ENCODE measurements at places on chromosomes 16 and 17. TPM values are rescaled to one million over a fixed set of nuclear protein-coding genes. Genes with fewer than 3 reads are reported as not detected.
A peak's percentile ranks its signal among the peaks of the same experiment; 100 is the strongest.

The RGS11 gene
- total RNA-seq = 5.9 TPM

The CX3CL1 gene
- 6.2 TPM for total RNA-seq

The FAM171A2 gene
- 2.9 TPM for total RNA-seq

The CD19 gene
- total RNA-seq = not detected

The FOXF1 gene
- not detected for total RNA-seq

The NSRP1 gene
- 37.0 TPM for total RNA-seq

- no peak for DNase-seq
These were observed 50.7 kb upstream of the ARHGAP44 start for GRCh38 chr17:12738624-12739023.

- no peak for DNase-seq
These were observed 80.8 kb downstream of the OMG start for GRCh38 chr17:31216031-31216751.

- DNase-seq = no peak
These were observed 2.1 kb upstream of the ENGASE start for GRCh38 chr17:79072544-79072943.

GRCh38 chr17:57484081-57484666 lies 227.9 kb downstream of the MSI2 start:
- DNase-seq = no peak

GRCh38 chr16:29644973-29645693 lies 17.9 kb upstream of the SPN start:
- no peak for DNase-seq

DNA sequence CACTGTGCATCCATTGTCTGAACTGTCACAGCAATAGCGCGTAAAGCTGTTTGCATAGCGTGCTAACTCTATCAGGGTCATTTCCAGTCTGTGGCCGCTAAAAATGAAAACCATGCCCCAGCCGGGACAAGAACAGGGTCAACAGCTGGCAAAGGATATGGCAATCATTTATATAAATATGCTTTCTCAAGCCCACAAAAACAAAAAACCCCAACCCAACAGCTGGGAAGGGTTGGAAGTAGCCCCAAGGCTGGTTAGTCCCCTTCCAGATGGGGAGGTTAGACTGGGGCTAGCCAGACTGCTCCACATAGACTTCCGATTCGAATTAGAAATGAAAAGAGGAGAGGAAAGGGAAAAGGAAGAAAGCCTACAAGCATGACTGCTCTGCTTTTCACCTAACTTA lies 203.3 kb upstream of the TBX2 start:
- DNase-seq = no peak

- no peak for DNase-seq
These were observed 147.0 kb downstream of the MAP2K6 start for GRCh38 chr17:69561462-69561861.

GRCh38 chr17:69640073-69640472 lies 225.6 kb downstream of the MAP2K6 start:
- DNase-seq = no peak

- no peak for DNase-seq
These were observed 63.7 kb upstream of the MRTFB start for GRCh38 chr16:14007450-14007849.

GRCh38 chr16:3009568-3010390 lies 2.9 kb upstream of the CLDN9 start:
- DNase-seq = peak; percentile 71

- no peak for DNase-seq
These were observed 3.8 kb downstream of the NUDT16L1 start for GRCh38 chr16:4696905-4697847.

GRCh38 chr17:60371818-60372510 lies 20.0 kb downstream of the USP32 start:
- no peak for DNase-seq

- DNase-seq = no peak
These were observed 511 bp upstream of the LIG3 start for GRCh38 chr17:34979650-34980352.

- peak; percentile 90 for DNase-seq
These were observed 3.3 kb upstream of the PPP1R1B start for GRCh38 chr17:39623356-39623950.

GRCh38 chr17:74153821-74154430 lies 49.6 kb upstream of the RPL38 start:
- DNase-seq = no peak

DNA sequence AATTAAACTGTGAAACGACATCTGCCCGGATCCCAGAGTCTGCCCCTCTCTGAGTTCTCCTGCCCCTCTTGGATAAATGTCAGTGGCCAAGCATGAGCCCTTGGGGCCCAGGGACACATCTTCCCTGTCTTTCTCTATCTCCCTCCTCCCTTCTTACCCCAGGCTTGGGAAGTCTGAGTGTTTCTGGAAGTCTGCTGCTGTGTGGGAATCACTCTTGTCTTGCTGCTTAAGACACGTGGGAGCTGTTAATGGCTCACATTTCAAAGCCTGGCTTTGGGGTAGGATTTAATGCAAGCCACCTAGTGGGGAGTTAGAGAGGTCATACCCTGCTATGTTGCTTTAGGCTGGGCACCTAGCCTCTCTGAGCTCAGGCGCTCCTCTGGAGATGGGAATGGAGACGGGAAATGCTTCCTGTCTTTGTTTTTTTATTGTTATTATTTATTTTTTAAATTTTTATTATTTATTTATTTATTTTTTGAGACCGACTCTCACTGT lies 218.5 kb upstream of the CIBAR2 start:
- no peak for DNase-seq

DNA sequence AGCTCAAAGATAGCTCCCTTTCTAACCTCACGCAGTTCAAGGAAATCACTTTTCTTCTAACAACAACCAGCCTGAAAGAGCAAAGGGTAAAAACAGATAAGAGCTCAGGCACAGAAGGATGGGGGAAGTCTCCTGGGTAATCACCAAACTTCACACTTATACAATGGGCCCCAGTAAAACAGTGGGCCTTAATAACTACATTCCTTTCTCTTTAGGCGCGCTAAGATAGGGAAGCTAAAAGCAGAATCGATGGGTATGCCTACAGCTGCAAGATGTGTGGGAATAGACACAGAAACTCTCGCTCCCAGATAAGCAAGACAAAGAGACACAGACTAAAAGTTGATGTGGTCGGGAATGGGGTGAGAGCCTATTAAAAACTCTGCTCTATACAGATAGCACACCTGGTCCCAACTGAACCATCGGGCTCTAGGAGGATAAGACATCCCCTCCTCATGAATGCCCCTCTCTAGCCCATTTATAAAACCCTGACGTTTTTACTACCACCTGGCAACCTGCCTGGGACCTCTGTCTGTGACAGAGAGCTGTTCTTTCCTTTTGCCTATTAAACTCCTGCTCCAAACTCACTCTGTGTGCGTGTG lies 826 bp downstream of the LYZL6 start:
- DNase-seq = no peak

DNA sequence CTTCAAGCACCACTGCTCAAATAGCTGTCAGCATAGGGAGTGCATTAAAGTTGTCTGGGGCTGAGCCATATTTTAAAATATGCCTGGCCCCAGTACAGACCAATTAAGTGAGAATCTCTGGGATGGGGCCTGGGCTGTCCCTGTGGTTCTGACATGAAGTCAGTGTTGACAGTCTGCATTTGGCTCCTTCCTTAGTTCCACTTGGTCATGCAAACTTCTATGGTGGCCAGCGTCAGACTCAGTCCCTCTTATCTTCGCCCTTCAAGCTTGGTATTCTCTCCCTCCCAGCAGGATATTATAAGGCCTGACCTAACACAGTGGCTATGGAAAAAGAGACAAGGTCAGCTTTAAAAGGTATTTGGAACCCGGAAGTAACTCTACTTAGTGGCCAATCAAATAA lies 177.2 kb downstream of the PMP22 start:
- DNase-seq = no peak

GRCh38 chr17:47197821-47198220 lies 8.7 kb upstream of the CDC27 start:
- DNase-seq = no peak

- no peak for DNase-seq
These were observed 7.1 kb upstream of the MT2A start for GRCh38 chr16:56601325-56601724.

GRCh38 chr17:1123921-1124715 lies 55.7 kb downstream of the ABR start:
- no peak for DNase-seq

DNA sequence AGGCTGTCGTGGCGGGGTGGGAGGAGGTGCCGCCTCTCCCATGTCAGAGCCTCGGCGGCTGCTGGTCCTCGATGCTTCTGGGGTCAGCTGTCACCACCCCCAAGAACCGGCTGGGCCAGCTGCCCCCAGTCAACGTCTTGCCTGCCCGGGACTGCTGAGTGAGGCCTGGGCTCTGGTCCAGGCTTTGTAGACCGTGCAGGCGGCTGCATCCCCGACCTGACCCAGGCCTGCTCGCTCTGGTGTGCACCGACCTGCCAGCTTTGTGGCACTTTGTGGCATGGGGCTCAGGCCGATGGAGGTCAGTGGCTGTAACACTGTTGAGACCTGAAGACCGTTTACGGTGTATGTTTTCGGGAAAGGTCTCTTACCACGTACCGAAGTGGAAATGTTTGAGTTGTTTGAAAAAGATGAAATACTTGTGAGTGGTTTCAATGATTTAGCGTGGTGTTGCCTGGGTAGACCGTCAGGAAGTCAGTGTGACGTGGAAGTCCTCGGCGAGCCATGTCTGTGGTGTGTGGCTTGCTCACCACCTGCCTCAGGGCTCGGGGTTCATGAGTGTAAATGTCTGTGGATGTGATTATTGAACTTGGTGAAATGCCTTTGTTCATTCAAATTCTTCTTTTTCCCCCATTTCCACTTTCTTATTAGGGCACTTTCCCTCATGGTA lies 53.2 kb upstream of the ZNF750 start:
- DNase-seq = no peak

DNA sequence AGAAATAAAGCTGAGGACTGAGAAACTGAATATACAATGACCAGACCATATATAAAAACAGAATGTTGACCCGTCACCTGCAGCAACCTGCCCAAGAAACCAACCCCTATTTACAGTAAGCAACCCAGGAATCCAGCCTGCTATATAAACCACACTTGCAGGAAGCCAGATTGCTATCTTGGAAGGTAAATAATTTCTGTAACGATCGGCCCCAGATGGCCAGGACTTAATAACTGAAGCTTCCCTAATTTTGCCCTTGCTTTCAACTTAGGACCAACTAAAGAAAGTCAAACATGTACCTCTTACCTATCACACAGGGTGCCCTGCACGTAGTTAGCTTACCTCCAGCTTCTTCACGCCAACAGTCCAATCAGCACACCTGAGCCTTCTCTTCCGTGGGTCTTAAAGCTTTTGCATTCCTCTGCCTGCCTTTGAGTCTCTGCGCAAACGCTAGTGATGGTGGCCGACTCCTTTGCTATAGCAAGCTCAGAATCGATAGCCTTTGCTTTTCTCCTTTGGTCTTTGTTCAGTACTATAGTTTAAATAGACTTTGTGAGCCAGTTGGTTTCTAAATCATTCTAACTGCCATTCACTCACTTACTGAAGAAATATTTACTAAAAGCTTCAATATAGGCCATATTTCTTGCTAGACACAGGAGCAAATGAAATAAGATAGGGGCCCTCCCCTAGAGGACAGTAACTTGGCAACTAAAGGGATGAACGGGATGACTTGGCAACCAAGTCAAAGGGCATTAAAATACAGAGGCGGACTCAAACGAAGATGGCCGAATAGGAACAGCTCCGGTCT lies 31.3 kb downstream of the MPHOSPH6 start:
- DNase-seq = no peak

DNA sequence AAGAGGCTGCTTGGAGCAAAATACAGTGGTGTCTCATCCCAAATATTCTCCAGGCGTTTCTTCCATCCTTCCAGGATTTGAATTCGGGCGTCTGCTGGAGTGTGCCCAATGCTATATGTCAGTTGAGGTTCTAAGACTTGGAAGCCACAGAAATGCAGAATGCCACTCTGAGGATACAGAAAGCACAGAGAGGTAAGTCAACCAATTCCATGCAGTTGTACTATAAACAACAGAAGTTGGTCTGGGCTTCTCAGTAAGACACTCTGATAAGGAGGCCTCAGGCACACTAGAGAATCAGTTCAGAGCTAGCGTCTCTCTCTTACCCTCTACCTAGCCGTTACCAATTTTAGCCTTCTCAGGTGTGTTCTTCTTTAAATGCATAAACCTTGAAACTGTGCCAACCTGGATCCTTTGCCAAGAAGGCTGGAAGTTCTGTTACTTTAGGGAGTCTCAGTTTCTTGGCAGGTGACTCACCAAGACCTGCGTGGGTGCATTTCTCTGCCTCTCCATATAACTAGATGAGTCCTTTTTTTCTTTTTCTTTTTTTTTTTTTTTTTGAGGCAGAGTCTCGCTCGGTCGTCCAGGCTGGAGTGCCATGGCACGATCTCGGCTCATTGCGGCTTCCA lies 15.1 kb downstream of the NQO1 start:
- DNase-seq = peak; percentile 73

- no peak for DNase-seq
These were observed 64.6 kb downstream of the ARHGAP44 start for GRCh38 chr17:12853921-12854320.

DNA sequence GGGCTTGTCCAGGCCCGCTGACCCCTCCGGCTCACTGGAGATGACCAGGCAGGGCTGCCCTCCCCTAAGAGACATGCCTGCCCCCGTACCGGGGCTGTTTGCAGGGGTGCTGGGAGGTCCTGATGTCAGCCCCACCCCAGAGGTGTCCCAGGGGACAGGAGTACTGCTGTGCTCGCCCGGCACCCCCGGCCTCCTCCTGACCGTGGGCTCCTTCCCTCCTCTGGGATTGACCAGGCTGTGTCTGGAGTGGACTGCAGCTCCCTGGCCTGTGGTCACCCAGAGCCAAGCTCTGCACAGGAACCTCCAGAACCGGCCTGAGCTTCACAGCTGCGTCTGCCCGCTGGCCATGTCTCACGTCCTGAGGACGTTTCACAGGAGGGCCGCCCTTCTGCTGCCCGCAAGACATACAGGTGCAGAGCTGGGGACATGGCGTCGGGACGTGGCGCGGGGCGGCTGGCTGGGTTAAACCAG lies 53.2 kb downstream of the LMF1 start:
- DNase-seq = no peak

DNA sequence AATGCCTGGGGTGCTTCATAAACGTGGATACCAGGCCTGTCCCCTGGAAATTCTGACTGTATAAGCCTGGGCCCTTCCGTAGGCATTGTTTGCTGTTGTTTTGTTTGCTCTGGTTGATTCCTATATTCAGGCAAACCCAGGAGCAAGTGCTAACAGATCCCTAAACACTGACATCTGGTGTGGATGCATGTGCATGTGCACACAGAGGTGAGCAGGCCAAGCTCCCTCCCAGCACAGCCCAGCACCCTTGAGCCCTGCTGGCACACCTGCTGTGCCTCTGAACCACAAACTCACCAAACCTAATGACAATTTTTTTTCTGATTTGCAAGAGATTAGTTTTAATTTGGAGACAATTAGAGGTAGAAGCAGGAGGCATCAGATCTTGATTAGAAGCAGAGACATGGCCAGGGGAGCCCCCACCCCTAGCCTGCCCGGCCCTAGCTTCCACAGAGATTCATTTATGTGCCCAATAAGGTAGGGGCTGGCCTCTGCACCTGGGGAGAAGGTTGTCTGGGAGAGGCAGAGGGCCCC lies 40.4 kb downstream of the TMEM132E start:
- DNase-seq = no peak

Measured in breast epithelium (tissue), 4 donors.